ENCODE measurements at places on chromosomes 4 and X.

DNA sequence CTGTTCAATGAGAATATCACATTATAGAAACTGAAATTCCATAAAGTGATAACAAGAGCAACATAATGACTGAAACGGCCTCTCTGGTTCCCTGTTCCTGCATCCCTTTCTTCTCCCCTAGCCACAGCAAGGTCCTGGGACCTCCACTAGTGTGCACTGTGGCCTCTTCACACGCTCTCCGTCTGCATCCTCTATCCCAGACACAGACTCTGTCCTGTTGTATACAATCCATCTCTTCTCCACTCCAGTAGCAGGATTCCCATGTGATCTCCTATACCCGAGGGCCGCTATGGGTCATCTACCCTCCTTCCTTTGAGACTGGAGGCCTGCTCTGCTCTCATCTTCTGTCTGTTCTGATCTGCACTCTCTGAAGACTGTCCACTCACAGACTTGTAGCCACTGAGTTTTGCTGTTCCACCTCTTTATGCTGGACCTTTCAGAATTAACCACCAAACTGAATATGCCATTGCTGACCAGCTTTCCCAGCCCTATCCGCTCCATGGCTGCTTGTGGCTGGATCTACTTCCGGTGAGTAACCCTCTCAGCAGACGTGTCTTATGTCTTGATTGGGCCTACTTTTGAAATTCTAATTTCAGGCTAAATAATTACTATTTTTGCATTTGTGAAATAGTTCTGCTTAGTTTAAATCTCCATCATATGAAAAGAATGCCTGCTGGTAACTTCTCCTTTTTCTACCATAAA lies 105.1 kb upstream of the NAP1L5 start:
- no peak for DNase-seq

DNA sequence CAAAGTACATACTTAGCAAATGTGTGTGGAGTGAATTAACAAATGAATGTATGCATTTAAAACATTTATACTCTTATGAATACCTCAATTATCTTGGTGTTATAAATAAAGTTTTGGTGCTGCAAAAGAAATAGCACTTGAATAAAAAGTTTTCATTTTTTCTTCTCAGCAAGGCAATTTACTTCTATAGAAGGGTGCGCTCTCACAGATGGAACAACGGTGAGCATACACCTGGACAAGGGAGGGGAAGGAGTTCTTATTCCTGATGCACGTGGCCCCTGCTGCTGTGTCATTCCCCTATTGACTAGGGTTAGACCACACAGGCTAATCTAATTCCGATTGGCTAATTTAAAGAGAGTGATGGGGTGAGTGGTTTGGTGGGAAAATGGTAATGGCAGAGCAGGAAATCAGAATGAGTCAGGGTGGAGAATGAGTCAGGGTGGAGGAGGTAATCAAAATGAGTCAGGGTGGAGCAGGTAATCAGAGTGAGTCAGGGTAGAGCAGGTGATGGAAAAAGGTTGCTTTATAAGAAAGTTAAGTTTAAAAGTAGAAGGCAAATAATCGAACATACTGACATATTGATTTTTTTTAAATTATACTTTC lies 28.2 kb upstream of the PGK1 start:
- DNase-seq = no peak

DNA sequence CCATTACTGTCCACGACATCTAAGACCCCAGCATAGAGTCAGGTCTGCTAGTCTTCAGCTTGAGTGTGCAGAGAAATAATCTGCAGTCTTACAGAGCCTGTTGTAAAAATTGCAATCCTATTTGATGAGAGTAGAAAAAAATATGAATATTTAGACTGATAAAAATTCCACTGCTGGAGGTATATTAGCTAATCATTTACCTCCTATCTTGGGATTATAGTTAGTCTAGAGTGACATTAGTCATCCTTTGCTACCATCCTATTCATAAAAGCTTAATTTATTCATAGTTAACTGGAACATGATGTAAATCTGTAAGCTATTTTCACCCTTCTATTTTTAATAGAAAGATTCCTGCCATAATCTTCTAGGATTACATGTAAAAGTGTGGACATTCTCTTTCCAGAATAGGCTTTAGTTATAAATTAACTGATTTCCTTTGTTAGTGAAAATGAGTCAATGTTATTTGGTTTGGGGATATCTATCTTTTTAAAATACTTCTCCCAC lies 26.7 kb downstream of the C4orf54 start:
- DNase-seq = no peak

DNA sequence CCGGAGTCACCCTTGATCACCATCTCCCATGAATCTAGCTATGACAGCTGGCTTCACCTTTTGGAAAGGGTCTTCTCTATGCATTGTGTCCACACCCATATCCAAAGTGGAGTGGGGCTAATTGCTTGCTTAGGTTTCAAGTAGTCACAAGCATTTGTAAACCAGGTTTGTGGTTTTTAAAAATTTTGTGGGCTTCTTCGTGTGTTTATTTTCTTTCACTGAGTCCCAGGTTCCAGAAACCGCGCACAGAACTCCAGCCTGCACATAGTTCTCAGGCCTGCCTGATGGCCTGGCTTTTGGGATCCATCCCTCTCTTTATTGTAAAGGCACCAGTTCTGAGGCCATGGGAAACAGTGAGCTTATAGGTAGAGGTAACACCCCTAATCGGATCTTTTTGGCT lies 70.2 kb upstream of the TLR3 start:
- no peak for DNase-seq

DNA sequence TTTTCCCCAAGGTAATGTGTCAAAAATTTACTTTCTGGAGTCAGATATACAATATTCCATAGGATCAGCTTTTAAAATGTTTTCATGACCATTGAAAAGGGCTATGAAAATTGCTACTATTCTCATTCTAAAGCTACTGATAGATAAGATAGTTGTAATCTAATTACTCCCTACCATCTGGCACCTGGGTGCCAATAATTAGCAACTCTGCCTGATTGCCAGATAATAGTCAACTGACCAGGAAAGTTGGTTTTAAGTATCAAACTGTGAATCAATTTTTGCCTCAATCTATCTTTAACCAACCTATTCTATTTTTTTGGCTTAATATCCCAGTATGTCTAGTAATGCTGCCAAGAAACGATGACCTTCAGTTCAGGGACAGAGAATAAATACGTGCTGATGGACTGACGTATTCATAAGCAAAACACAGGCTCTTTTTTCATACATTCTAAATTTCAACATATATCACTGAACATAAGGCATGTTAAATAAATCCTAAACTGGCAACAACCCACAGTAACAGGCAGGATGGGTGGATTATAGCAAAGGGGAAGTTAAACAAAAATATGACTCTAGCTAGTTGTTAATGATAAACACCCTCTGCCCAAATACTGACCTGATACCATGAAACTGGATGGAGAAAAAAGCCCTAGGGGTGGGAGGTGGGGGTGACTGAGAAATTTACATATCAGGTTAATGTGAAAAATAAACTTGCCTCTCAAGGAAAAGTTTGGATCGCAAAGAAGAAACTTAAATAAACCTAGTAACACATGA lies 18.2 kb downstream of the SH3RF1 start:
- DNase-seq = no peak

- no peak for DNase-seq
Measured at GRCh38 chrX:2484721-2485648, 15.8 kb downstream of the DHRSX start.

DNA sequence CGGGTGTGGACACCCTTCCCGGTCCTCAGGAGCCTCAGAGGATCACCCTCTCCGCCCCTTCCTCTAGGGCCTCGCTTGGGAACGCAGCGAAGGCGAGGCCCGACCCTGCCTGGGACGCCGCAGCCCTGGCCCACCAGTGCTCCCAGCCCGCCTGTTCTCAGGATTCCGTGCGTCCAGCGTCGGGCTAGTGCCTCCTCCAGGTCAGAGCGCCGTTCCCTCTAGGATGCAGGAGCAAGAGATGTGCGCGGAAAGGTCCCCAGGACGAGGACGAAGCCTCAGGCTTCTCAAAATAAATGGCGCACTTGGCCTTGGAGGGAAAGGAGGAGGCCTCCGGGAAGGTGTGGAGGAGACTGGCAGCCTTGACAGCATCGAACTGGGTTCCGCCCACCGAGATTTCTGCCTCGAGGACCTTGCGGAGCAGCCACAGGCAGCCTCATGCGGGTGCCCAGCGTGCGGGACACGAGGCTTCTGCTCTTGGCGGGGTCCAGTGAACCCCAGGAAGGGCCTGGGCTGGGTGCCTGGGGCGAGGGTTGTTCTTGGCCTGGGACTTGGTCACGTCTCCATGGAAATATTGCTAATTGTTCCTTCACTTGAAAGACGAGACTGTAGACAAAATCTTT lies 35.1 kb downstream of the PITX2 start:
- DNase-seq = no peak

DNA sequence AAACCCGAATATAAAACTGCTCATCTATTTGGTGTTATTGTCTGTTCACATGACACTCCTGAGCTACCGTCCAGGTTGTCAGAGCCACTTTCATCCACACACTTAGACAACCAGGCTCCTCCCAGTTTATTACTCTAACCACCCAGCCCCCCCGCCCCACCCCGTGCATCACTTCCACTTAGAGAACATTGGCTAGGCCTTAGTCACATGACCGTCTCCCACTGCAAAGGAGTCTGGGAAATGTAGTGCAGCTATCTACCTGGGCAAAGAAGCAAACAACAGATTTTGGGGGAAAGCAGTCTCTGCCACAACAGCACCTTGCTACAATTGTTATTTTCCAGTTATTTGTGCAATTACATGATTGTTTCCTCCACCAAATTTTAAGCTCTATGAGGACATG lies 57.6 kb upstream of the RBPJ start:
- no peak for DNase-seq

- no peak for DNase-seq
Measured at GRCh38 chr4:118904935-118905334, 16.3 kb downstream of the SYNPO2 start.

GRCh38 chr4:150533673-150534072 lies 48.3 kb upstream of the MAB21L2 start:
- no peak for DNase-seq

DNA sequence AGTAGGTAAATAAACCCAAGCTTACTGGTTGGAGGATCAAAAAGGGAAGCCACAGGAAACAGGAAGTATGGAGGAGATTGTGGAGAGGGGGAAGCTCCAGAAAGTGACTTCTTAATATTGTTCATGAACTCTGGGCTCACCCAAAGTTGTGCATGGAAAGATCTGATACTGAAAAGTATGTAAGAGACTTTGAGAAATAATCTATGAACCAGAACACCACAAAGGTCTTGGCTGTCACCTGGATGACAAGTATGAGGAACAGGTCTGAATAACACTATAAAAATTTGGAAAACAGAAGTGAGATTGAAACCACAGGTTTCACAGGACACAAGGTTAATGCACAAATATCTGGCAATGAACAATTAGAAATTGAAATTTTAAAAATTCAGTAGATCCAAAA lies 567.4 kb downstream of the INPP4B start:
- DNase-seq = no peak

- no peak for DNase-seq
Measured at GRCh38 chr4:165612936-165613335, 234.1 kb downstream of the CPE start.

GRCh38 chr4:4837316-4837715 lies 22.1 kb upstream of the MSX1 start:
- DNase-seq = no peak

DNA sequence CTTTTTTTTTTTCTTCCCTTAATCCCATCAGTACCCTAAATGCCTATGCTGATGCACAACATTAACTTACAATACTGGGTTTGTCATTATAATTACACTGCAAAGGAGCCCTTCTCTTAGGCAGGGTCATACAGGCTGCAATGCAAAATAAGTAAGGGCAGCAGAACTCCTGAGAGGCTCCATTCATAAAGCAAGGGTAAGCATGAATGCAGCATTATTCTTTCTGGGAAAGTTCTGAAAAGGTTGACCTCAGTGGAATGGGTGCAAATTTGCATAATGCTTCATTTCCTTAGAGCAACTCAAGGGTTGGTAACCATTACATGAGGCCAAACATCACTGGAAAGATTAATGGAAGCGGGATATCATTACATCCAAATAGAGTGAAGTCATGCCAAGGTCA lies 789.2 kb downstream of the KLHL13 start:
- no peak for DNase-seq

DNA sequence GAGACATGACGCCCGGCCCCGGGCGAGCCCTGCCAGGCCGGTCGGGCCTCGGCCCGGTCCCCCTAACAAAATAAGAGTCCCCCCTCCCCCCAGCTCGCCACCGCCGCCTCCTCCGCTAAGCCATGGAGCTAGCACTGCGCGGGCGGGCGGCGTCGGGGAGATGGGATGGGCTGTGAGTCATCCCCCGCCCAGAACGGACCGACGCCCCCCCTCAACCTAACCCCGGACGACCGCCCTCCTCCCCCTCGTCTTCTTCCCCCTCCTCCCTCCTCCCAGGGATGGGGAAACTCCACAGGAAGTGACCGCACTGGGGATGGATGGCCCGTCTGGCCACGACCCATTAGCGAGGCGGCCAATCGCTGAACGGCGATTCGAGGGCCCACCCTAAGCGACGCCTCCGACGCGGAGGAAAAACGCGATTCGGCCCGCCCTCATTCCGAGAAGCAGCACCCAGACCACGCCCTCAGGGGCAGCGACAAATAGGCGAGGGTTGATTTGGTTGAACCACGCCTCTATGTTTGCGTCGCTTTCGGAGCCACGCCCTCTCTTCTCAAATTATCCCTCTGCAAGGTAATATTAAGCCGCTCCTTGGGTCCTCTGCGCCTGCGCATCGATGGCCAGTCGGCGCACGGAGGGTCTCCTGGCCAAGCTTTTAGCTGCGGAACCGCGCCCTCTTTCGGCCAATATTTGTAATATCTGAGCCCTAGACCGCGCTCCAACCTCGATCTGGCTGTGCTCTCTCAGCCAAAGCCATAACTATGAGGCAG lies at the start of gene TFE3:
TFE3 (minus strand) TSS at position 138 of the 767 bp plus-strand sequence; CDS start at position 7, 131 bp downstream.
- peak; percentile 97 for DNase-seq

DNA sequence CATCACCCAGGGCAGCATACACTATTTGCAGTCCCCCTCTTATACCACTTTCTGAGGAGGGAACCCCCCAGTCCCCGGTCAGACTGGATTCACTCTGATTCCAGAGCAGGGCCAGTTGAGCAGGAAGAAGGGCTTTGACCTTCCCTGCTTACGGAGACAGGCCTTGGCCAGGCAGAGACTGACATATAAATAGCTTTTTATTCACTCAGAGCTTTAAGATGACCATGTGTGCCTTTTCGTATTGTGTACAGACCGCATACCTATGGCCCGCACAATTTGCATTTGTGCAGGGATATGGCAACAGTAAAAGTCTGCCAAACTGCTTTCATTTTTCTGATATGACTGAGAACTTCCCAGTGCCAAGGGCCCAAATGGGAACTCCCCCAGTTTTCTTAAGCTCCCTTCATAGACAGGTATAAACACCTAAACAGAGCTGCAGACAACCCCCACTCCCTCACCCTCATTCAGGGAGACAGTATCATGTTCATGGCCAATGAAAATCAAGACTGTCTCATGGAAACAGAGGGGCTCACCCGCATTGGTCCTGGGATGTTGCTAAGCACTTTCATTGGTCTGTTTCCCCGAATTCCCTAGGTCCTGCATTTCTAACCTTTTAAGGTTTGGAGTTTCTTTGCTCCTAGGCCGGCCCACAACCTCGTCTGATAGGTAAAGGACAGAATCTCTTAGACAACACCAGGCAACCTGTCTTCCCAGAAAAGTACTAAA lies 86.0 kb downstream of the RTL5 start:
- DNase-seq = no peak
